ENCODE measurements at places on chromosomes 1 and 21.

DNA sequence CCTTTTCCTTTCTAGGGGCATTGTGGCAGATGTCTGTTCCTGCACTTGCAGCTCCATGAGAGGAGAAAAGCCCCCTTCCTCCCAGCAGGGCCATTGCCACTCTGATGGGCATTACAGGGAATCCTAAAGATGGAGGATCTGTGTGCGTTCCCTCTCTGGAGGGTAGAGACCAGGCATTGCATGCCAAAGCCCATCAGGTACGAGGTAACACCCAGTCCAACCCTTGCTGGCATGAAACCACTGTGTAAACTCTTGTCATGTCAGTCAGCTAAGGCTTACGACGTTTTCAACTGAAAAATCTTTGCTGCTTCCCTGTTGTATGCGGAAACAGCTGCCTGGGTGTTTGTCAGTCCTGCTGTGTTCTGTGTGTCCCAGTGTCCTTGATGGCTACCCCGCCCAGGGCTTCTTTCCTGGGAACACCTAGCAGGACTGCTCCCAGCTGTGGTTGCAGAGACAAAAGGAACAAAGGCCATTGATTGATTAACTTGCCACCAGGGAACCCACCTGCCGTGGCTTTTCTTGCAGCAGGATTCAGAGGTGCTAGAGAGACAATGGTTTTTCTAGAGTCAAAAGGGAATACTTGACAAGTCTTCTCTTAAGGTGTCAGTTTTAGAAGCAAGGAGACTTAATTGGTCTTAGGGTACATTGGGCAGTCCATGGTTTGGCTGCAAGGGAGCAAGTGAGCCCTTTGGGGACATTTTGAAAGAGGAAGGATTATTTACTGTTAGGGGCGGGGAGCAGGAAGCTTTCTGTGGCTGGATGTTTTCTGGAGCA lies 24.6 kb downstream of the B3GALT5 start:
- no peak for DNase-seq

DNA sequence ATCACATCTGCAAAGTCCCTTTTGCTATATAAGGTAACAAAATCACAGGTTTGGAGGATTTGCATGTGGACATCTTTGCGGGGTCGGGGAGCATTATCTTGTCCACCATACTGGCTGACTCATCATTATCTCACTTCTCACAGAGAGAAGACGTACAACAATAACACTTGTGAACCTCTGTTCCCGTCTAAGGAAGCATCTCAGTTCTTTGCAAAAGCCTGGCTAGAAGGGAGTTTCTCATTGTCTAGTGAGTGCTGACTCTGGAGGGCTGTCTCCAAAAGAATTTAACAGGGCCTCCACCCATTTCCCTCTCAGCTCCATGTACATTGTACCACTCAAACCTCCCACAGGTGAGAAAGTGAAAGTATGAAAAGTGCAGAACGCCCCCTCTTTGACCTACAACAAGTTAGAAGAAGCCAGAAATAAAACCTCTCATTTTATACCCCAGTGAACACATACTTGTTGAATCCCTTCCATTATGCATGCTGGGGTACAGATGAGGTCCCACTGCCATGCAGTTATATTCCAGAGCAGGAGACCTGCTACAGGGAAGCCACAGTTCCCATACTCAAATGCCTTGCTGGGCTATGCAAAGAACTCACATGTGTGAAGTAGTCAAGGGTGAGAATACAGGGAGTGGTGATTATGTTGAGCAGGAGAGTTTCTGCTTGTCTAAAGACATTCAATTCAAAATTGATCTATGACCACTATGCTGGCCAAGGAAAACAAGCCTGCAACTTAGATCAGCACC lies 121.7 kb upstream of the PRDX6 start:
- no peak for DNase-seq

- DNase-seq, result peak; percentile 2
Measured at GRCh38 chr1:231778009-231778719, 151.6 kb downstream of the DISC1 start.

DNA sequence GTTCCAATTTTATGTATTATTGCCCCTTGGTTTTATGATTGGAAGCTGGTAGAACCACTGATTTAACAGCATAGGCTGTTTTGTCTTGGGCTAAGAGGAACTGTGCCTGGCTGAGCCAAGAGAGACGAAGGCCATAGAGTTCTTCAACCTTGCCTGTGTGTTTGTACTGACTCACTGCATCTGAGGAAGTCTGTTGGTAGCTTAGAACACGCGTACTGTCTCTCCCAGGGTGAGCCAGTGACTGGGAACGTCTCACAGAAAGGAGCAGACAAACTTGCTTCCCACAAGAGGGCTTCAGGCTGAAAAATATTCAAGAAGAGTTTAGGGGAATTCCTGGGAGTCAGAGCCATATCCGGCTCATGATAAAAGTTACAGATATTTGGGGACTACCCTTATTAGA lies 14.9 kb downstream of the TMEM51 start:
- DNase-seq, result no peak

DNA sequence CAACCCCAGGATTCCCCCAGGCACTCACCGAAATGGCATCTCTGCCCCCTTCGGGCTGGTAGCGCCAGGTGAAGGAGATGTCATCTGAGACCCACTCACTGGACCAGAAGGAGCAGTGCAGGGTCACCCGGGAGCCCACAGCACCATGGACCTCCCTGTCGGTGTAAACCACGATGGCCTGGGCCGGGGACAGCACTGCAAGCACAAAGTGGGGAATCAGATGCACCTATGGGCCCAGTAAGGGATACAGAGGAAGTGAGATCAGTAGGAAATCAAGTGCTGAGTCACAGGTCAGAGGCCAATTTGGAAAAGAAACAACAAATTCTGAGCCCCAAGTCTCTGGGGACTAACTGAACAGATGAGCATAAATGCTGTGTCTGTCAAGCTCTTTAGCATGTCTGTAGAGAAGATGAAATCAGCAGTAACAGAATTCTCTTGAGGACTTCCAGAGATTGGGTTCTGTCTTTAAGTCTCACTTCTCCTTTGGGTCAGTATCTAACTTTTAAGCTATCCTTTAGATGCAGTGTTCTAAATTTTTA lies 2.5 kb downstream of the MPZ start:
- DNase-seq, result peak; percentile 22

DNA sequence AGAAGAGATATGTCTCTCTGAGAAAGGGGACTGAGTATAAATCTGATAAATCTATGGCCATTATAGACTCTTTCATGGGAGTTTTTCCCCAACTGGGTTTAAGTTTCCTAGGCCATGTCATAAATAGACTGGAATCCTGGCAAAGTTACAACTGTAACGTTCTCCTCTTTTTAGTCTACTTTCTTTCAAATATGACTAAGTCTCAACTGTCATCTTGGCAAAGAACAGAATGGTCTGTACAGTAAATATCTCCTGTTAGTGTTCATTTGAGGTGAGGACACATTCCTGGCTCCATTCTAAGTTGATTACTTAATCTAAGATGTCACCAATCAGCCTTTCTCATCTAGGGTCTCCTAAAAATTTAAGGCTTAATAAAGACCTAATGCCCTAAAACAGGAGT lies 300.5 kb downstream of the BRINP2 start:
- no peak for DNase-seq
